OCI-LY7 (cell line): ENCODE measurements at places on chromosomes 3 and 15.

DNA sequence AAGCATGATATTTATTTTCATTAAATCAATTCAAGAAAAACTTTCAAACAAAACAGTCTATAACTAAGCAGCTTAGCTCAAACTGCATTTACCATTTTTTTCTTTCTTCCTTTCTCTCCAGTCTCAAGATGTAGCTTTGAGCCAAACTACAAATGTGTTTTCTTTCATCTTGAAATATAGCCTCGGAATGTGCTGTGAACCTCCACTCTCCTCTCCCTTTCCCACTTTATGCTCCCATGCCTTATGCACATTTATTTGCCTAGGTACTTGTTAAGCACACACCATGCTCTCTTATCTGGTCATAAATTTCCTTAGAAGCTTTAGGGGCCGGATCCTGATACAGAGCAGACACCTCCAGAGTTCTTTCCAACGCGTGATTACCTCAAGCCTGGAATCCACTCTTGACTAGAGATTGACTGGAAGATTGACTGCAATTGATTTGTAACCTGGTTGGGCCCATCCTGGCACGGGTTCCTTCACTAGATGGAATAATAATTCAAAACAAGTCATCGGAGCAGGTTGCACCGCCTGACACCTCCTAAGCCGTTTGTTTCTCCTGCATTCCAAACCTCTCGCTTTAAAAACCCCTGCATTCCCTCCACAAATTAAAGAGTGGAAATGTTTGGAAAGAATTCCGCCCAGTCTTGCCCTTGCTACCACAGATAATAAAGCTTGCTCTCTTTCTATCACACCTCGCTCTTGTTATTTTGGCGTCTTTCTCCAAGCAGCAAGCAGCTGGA lies 344.7 kb downstream of the CHL1 start:
- no peak for DNase-seq

DNA sequence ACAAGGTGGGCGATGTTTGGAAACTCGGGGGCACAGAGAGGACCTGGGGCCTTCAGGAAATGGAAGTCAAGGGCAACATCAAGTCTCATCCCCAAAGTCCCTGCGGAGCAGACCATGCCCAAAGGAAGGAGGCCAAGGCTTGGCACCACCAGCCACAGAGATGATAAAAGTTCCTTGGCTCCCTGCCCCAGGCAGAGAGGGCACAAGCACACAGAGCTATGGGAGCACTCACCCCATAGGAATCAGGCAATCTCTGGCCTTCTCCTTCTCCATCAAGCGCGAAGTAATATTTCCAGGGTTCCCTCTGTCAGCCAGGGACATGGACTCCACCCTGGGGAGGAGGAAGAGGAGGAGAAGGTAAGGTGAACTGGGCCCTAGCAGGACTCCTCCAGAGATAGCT lies 7.9 kb downstream of the ACAA1 start:
- no peak for DNase-seq

DNA sequence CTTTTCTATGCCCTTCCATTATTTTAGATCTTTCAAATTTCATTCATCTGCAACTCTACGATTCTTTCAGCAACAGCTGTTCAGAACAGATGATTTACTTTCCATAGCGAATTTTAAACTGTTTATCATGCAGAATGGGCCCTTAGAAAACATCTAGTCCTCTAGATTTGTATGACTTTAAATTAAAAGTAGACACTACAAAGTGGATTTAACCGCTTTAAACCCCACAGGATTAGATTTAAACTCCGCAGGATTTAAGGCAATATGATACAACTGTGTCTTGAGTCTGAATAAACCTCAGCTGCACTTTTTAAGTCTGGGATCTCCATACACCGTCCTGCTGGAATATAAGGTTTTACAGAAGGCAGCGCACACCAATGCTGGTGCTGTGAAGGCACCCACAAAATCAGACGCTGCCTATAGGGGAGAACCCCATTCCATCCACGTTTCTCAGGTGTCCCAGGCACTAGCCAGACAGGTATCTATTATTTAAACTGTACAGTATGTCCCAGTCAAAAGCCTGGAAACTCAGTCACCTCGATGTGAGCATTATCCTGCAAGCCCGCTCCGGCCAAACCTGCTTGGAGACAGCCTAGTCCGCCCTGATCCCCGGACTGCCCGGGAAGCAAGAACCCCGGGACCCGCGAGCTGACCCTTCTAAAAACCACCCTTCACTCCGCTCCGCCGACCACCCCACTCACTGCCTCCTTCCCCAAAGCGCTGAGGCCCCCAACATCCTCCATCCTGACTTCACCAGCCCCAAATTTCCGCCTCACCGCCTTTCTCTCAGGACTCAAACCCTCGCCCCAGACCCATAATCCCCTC lies 768 bp downstream of the ANO10 start:
- no peak for DNase-seq

GRCh38 chr3:55198554-55198953 lies 270.7 kb upstream of the LRTM1 start:
- DNase-seq, result no peak

DNA sequence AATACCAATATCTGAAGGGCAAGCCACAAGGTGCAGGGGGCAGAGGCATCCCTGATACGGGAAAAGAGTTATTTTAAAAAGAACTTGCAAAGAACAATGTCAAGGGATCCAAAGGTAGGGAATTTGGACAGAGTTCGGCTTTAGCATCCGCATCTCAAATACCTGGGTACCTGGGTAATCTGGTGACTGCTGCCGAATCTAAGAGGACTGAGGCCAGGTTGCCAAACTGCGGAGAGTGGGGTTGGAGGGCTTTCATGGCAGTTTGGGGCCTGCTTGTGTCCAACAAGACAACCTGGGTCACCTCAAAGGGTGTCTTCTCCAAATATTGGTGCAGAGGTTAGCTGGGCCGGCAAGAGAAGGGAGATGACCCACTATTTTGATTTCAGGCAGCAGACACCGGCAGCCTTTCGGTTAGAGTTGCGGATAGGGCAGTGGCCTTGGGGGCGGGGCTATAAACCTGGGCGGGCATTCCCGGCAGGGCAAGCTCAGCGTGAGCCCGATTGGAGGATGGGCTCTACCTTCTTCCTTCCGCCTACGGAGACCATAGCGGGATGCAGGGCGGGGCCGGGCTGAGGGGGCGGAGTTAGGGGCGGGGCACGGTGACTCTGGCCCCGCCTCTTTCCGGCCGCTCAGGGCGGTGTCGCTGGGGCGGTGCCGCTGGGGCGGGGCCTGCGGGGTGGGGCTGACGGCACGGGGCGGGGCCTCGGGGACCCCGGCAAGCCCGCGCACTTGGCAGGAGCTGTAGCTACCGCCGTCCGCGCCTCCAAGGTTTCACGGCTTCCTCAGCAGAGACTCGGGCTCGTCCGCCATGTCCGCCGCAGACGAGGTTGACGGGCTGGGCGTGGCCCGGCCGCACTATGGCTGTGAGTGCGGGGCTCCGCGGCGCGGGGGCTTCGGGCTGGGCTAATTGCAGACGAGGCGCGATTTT lies at the start of gene IQGAP1:
Gene IQGAP1, plus strand, starts transcription at position 709 of the 928 bp plus-strand sequence. Its CDS starts 100 bp downstream, at position 809.
- peak; percentile 98 for DNase-seq

GRCh38 chr15:101194546-101195125 lies 57.2 kb downstream of the CHSY1 start:
- no peak for DNase-seq

DNA sequence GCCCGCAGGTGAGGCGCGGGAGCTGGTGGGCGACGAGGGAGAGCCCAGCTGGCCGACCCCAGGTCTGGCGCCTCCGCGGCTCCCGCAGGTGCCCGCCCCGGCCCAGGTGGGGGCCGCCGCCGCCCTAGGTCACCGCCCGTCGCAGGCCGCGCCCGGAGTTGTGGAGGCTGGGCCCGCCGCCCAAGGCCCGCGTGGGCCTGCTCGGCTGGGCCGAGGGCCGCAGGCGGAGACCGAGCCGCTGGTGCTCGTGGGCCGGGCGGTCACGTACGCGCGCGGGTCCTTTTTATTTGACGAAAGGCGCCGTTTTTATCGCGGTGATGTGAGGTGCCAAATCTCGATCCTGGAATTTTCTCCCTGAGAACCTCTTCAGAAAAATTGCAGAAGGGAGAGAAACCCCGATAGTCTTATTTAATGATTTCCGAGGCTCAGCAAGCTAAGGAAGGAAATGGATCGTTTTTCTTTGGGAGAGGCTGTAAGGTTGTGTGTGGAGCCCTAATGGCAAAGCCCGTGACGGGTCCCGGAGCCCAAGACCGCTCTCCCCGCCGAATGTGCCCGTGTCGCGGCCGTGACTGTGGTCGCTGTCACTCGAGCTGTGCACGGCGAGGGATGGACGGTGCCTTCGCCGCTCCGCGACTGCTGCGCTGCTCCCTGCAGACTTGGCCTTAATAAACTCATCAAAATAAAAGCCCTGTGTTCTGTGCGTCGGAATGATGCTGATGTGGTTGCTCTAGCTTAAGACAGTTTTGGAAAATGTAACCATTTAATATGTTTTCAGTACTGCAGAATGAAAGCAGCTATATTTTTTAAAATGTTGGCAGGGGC lies 612 bp downstream of the APPL1 start:
- DNase-seq, result peak; percentile 80

DNA sequence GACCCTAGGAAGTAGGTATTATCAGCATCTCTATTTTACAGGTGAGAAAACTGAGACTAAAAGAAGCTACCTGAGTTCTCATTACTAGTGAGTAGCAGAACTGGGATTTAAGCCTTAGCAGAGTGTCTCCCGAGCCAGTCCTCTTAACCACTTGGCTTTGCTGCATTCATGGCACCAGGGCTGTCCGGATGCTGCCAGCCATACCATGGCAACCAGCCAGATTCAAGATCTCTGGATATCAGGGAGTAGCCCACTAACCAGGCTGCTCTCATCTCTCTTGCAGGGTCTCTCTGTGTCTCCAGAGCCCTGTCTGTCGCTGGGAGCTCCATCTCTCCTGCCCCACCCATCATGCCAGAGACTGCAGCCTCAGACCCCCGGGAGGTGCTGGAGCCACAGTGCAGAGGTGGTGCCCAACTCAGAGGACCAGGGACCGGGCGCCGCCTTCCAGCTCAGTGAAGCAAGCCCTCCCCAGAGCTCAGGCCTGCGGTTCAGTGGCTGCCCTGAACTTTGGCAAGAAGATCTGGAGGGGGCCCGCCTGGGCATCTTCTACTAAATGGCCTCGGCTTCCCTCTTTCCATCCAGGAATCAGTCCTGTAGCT lies 1.7 kb downstream of the MESP2 start:
- DNase-seq, result no peak

- DNase-seq, result no peak
Observed at GRCh38 chr3:171840811-171841619, 2.1 kb upstream of the TMEM212 start.
